Forelimb muscle (tissue), 1 donor: ENCODE measurements at places on chromosomes 7 and 10. TPM values are rescaled to one million over a fixed set of nuclear protein-coding genes. Genes with fewer than 3 reads are reported as not detected.
A peak's percentile ranks its signal among the peaks of the same experiment; 100 is the strongest.

Gene CCDC172
- polyA plus RNA-seq: not detected

Gene DNAJB12
- polyA plus RNA-seq: 22.3 TPM

Gene PNLIPRP2
- 0.25 TPM for polyA plus RNA-seq

Gene FGFBP3
- 2.1 TPM for polyA plus RNA-seq

Gene MUC12
- polyA plus RNA-seq: 0.48 TPM

Gene LRRC18
- polyA plus RNA-seq: 0.09 TPM

Gene VTI1A
- 13.0 TPM for polyA plus RNA-seq

DNA sequence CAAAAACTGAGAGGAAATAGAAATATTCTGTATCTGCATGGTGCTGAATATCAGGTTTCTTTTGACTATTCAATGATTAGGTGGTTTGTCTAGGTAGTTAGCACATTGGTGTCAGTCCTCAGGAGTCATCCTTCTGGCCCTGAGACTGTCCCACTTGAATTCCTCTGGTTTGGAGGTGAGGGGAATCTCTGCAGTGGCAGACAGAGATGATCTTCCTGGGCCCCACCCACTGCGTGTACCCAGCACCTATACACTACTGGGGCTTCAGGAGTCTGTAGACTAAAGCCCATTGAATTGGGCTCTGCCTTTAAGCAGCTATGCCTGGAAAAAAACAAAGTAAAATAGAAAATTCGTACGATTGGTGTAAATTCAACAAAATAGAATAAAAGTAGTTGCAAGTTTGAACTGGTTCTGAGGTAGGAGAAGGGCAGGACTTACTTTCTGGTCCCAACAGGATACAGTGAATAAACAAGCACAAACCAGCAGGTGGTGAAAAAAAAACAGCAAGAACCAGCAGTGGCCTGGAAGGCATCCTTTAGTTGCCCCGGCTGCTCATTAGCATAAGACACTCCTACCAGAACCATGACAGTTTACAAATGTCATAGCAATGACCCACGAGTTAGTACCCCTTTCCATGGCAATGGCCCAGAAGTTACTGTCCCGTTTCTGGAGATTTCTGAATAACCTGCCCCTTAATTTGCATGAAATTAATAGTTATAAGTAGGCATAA is 1.7 kb downstream of the LIPM start:
- DNase-seq: no peak

DNA sequence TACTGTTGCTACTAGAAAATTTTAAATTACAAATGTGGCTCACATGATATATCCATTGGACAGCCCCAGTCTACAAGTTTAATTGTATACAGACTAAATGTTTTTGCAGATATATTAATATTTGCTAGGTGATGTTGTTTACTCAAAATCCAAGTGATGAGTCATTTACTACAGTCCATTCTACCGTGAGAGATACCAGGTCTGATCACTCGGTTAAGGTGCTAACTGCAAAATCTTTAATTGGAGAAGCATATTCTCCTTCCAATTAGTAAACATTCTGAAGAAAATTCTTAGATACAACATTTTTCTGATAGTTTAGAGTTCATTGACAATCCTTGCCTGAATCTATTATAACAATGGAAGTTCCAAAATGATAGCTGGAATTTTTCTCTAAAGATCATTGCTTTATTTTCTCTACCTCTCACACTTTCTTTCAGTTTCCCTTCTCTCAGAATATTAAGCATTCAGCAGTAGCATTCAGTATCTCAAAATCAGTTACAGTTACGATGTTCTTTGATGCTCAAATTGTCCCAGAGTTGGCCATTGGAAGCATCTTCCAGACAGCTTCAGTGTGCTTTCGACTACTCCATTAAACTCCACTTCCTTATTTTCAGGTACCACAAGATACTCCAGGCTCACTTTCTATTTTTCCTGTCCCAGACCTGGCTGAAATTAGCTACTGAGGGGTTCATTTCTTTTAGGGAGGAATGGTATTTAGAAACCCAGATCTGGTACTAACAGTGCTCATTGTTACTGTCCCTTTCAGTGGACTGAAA is 2.3 kb downstream of the ABCB1 start:
- DNase-seq: no peak

DNA sequence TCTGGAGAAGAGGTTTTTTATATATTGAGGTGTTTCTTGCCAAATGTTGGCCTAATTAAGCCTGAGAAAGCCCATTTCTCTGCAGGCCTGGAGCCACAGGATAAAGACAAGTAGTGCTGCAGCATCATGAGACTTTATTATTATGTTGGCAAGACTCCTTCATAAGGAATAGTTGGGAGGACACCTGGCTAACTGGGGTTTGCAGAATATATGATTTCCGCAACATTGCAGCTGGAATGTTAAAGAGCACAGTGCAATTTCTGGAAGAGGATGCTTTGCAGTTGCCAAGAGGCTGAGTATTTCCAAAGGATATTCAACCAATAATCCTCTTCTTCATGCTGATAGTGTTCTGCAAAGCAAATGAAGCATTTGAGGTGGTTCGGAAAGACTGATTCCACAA is 1512.8 kb upstream of the LRRTM3 start:
- peak; percentile 46 for DNase-seq

GRCh38 chr7:103117465-103117864 is 31.4 kb downstream of the NAPEPLD start:
- DNase-seq: no peak

- no peak for DNase-seq
Measured at GRCh38 chr7:979886-980571, 3.0 kb upstream of the CYP2W1 start.

- DNase-seq: no peak
Measured at GRCh38 chr10:101569323-101569621, 18.8 kb downstream of the POLL start.

DNA sequence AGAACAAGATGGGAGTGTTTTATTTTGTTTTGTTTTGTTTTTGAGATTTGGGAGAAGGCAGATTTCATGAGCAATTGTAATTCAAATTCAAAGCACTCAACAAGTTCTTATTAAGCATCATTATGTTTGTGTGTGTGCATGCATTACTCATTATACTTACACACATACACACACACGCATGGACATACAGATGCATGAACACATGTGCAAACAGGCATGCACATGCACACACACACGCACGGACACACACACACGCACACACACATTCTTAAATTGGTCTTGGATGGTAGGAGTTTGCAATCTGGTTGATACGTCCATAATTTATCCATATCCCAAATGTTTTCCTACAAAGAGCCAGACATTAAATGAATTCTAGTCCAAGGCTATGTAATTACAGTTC is 702.8 kb downstream of the INHBA start:
- DNase-seq: no peak
